ENCODE measurements at places on chromosomes 5 and 9.

DNA sequence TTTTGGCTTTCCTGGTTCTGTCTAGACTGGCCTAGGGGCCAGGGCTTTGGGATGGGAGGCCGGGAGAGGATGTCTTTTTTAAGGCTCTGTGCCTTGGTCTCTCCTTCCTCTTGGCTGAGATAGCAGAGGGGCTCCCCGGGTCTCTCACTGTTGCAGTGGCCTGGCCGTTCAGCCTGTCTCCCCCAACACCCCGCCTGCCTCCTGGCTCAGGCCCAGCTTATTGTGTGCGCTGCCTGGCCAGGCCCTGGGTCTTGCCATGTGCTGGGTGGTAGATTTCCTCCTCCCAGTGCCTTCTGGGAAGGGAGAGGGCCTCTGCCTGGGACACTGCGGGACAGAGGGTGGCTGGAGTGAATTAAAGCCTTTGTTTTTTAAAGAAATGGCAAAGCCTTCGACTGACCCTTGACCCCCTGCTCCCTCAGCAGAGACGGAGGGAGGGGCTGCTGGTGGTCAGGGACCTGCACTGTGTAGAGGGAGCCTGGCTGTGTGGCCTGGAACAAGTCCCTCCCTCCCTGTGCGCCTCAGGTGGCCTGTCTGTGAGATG, 11.1 kb downstream of the FPGS start:
- no peak for DNase-seq

DNA sequence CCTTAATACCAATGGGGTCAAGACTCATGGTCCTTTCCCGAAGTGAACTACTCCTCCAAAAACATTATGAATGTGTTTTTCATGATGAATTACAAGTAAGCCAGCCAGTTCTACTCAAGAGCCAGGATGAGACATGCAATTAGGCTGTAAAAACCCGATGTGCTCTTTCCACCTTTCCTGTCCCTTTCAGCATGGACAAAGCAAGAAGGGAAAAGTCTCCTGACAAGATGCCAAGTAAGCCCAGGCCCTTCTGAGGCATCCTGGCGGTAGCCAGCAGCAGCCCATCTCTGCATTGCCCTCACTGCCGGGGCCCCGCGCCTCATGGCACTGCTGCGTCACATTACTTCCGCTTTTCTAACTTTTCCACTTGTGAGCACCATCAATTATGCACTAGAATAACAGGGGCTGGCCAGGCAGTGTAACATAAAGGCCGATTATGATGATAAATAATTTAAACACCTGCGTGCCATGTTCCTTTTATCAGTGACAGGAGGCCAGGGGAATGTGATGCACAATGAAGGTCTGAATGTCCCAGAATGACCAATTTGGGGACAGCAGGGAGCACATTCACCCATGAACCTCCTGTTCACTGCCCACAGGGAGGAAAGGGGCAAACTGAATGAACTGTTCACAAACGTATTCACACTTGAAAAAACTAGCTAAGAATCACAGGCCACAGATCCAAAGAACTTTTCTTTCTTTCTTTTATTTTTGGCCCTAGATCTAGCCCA, 37.4 kb downstream of the EFNA5 start:
- DNase-seq = no peak

- DNase-seq = no peak
Observed at GRCh38 chr9:37562826-37563225, 13.4 kb downstream of the FBXO10 start.

DNA sequence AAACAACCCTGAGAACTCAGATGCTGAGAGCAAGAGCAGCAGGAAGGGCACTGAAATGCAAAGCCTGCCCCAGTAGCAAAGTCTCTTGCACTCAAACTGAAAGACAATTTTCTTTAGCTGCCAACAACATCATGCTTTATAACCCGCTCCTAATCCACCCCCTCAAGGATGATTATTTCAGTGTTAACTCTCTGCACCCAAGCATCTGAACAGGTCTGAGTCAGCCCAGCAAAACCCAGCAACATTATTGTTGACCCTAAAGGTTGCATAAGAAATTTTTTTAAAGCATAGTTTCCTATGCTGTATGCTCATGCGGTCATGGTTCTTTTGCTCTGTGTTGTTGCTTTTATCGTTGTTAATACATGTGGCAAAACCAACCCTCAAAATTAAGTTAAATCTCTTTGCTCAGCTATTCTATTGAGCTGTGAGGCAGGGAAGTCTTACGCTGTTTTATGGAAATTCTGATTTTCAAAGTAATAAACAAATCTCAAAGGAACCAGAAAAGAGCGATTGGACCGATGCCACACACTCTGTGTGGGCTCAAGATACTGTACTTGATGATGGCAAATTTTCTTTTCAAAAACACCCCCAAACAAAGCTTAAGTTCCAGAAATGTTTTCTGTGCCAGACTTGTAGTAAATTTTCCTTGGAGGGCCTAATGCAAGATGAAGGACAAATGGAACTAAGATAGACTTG, 440.6 kb upstream of the MPDZ start:
- DNase-seq = no peak

DNA sequence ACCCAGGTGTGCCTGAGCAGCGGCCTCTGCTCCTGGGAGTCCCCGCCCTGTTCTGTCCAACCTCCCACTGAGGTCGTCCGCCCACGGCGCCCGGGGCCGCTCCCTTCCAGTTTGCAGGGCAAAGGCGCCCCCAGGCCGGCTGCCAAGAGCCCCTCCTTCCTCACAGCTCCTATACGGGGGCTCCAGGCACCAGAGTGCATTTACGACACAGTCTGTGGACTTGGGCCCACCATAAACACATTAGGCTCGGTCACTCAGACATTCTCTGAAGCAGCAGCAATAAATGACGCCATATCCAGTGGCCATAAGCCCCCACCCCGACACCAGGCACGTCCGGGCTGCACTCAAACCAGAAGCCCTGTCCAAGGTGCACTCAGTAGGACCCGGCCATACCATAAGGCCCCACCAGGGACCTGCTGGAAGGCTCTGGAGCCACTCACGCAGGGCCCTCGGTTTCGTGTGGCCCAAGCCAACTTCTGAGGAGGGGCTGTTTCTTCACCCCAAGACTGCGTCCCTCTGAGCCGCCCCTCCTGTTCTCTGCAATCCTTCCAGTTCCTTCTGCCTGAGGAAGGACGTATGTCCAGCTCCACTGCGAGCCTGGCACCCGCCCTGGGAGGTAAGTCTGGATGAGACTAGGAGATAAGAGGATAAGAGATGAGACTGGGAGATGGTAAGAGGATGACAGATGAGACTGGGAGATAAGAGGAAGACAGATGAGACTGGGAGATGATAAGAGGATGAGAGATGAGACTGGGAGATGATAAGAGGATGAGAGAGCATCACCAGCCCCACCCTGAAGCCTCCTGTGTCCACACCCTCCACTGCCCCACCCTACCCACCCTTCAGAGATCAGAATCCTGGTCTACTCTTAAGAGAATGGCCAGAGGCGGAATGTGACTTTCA, 26.7 kb downstream of the SLC6A18 start:
- DNase-seq = no peak

- DNase-seq = no peak
Observed at GRCh38 chr9:76333388-76333787, 60.8 kb downstream of the RFK start.

DNA sequence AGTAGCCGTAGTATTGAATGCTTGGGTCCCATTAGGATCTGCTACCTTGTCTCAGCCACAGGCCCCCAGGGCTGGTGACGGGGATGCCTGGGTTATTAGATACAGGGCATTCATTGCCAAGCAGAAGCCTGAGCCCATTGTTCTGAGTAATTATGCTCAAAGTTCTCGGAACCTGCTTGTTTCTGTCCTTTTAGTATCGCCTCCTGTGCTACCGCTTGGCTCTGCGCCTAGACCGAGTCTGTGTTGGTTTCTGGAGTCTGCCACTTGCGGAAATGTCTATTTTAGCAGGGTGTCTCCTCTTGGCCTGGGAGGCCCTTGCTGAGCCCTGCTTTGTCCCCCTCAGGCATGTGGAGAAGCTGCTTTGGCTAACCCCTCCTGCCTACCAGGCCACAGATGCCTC, 506.1 kb downstream of the BNC2 start:
- no peak for DNase-seq

DNA sequence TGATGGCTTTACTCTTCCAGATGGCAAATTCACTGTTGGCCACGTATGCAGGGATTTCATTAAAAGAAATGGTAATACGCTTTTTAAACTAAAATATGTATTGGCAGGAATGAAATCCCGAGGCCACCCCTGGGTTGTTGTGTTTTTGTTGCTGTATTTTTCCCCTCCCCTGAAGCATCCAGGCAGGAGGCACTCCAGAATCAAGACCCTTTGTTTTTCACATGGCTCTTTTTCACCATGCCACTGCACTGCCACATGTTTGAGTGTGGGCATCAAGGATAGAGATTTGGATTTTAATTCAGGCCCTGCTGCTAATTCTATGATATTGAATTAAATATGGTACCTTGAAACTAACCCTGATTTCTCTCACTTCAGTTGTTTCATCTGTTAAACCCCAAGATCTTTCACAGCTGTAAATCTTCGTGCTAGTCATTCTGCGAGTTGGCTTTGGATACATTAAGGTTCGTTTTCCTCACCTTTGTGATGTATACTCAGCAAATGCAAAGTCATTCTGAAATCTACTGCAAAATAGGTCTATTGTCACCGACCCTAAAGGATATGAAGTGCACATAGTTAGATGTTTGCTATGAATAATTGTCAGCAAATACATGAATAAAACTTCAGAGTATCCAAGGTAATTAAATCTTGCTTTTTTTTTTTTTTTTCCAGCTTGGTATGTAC, 533.4 kb downstream of the PTPRD start:
- no peak for DNase-seq

GRCh38 chr5:174852143-174852542, 127.8 kb downstream of the MSX2 start:
- no peak for DNase-seq

- no peak for DNase-seq
Observed at GRCh38 chr9:95206143-95206542, 111.4 kb downstream of the FANCC start.

DNA sequence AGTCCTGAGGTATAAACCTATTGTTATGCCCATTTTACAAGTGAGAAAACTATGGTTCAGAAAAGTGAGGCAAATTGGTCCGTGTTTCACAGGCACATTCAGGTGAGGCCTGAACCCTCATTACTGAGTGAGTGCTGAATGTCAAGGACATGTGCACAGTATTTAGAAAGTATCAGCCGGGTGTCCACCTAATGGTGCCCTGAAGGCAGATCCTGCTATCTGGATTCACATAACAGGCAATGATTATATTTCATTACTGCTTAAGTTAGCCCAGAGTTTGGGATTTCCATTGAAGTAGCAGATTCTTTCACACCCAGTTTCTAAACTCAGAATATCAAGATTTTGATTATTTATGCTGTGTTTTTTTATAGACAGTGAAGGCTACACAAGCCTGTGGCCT, 142.7 kb downstream of the LHFPL2 start:
- no peak for DNase-seq

- no peak for DNase-seq
Observed at GRCh38 chr5:129118405-129118804, 23.9 kb downstream of the ISOC1 start.

DNA sequence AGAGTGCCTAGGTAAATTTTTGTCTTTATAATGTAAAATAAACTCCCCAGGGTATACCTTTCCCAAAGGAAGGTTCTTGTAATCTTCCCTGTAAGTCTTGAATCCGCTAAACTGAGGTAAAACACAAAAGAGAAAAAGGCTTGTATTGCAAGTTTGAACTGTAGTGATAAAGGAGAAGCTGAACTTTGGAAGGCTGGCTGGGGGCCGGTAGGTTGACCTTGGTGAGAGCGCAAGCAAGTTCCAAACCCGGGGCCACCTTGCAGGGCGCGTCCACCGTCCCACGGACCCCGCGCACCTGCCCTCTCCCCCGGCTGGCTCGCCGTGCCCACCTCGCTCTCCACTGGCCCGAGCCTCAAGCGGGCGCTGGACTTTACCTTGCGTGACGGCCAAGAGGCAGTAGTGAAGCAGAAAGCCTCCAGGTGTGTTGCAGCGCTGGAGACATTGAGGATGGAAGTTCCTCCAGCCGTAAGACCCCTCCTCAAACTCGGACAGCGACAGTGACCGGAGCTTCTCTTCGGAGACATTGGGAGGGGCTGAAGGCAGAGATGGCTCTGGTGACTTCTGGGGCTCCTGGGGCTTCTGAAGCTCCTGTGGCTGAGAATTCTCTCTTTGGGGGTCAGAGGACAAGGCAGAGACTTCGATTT, 428 bp downstream of the SLCO4C1 start:
- no peak for DNase-seq

DNA sequence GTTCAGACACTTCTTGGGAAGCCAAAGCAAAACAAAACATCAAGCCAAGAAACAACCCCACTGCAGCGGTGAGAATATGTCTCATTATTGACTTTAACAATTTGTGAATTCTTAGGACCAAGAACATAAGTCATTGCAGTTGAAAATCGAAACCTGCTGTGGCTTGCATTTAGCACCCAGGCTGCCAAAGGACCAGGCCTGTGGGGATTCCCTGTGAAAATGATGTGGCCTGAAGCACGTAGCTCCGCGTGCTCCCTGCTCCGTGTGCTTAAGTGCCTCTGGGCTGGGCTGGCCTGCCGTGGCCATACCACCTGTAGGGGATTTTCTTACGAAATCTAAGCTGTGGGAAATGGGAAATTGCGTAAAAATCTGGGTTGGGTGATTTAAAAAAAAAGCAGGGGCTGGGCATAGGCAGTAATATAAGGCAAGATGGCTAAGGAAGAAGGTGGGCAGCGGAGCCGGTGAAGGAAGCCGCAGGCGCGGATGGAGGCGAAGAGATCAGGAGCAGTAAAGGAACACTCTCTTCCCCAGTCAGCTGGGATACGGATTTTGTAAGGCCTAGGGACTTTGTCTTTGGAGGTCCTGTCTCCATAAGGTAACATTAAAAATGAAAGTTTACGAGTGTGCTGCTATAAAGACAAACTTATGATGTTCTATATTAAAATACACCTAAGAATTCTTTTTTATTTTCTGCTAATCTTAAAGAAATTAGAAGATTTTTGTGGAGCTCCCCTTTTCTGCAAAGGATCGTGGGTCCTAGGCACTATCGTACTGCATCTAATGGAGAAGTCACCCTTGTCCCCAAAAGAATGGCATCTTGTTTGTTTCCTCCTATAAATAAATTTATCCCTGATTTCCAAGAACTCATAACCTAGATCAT, 189.6 kb upstream of the SEMA6A start:
- DNase-seq = no peak

DNA sequence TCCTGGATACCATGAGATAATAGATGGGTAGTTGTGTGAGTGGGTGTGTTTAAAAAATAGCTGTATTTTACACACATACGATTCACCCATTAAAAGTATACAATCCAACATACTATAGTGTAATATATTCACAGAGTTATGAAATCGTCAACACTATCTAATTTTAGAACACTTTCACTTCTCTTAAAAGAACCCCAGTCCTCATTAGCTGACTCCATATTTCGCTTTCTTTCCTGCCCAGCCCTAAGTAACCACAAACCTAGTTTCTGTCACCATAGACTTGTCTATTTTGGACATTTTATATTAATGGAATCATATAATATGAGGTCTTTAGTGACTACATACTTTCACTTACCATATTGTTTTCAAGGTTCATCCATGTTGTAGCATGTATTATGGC, 63.8 kb upstream of the S1PR3 start:
- DNase-seq = no peak

DNA sequence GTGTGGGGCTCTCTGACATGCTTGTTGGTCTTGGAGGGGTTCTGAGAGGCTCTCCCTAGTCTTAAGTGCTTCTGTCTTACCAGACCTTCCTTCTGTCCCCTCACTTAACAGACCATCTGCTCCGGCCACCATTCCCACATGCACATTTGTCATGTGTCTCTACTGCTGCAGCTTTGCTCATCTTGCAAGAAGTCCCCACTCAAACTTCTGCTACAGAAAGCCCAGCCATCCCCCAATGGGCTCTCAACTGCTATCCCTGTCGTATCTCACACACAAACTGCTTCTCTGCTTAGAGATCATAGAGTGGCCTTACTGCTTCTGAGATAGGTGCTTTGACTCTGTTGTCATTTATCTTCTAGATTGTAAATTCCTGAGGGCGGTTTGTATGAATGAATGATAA, 69.4 kb downstream of the NUP214 start:
- DNase-seq = no peak
